ENCODE measurements at places on chromosomes 16 and 17. TPM values are rescaled to one million over a fixed set of nuclear protein-coding genes. Genes with fewer than 3 reads are reported as not detected.

- DNase-seq: no peak
Measured at GRCh38 chr17:43579566-43580140, 33.5 kb upstream of the ETV4 start.

DNA sequence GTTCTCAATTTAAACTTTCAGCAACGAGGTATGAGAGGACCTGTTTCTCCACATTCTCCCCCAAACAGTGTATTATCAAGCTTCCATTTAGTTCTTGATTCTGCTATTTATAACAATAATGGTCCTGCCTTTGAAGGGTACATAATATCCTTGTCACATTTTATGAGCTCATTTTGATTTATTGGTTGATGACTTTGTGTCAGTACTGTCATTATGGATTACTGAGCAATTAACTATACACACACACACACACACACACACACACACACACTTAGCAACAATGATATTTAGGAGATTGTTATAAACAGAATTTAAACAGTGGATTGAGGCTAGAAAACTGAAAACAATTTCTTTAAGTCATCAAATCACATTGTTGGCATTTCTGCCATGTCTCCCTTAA is 7.0 kb downstream of the TMIGD1 start:
- no peak for DNase-seq

DNA sequence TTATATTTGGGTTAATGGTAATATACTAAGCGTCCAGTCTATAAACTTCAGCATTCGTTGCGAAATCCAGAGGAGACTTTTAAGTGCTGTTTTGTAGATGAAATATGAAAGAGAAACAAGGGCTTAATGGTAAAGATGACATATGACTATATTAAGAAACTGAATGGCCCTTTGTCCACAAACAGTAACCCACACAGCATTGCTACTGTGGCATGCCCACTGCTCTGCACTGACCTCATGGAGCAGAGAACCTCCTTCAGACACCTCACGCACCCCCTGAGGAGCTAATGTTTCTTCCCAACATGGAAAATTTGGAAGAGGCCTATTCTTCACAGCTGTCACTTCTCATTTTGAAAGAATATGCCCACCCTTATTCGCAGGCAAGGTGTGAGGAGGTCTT is 26.7 kb downstream of the ASPA start:
- no peak for DNase-seq

SMIM36 gene
- not detected for total RNA-seq

WFIKKN1 gene
- 0.16 TPM for total RNA-seq

DNA sequence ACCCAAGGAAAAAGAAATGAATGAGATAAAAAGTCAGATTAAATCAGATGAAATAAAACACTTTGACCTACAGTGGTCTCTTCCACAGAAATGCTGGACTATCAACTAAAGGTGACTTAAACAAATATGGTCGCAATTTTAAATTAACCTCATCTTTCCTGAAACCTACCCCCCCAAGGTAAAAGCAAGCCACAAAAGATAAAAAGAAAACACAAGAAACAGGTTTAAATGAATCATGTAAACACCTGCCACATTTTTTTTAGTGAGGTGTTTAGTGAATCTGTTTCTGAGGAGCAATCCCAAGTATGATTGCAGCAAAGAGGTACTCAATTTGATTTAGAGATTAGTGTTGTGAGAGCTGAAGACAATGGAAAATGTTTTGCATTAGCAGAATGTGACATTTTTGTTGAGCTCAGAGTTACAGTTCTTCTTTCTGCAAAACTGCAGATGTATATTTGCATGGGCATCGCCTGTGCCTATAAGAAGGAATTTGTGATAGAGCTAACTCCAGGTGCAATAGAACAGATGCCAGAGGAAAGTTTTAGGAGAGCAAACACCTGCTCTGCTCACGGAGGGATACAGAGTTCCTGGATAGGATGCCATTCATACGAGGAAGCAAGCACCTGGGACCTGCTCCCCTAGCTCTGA is 3.4 kb upstream of the MMD start:
- no peak for DNase-seq

MYH3 gene
- 0.43 TPM for total RNA-seq

TPSB2 gene
- 10.0 TPM for total RNA-seq

GRCh38 chr17:77470330-77470786 is 329.6 kb downstream of the SEC14L1 start:
- no peak for DNase-seq

DNA sequence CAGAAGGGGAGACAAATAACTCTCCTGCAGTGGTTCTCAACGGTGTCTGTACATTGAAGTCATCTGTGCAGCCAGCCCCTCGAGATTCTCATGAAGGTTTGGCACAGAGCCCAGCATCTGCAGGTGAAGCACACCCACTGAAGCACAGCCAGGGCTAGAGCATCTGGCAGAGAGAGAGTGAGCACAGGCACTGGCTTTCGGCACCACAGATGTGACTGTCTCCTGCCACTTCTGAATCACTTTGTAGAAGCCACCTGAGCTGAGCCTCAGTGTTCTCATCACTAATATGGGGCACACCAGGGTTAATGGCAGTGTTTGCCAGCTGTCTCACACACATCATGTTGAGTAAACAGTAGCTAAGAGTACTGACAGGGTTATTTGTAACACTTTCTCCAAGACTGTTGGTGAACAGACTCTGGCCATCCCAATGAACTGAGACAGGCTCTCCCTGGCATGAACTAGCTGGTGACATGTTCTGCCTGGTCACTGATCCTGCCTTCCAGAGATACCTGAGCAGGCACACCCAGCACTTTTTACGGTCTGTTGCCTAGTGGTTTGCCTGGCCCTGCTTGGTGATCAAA is 10.9 kb downstream of the HSPB9 start:
- no peak for DNase-seq

DNA sequence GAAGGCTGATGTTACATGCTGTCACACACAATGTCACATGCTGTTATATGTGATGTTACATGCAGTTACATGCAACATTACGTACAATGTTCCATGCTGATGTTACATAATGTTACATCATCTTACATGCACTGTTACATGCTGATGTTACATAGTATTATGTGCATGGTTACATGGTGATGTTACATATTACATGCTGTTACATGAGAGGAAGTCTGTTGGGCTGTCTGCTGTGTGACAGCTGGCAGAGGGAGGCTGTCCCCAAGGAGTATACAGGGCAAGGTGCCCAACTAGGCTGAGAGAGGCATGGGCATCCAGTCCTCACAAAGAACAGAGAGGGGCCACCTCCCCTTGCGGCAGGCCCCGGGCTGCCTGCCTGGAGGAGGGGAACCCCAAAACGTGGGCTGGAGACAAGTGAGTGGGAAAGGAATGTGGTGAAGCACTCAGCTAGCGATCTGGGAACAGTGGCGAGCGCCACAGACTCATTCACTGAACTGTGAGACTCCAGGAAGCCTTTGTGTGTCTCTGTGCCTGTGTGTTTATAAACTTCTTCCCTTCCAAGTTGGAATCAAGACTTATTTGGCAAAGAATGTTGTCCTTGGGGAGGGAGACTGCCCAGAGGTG is 30.6 kb downstream of the TMEM92 start:
- no peak for DNase-seq

MYH8 gene
- total RNA-seq: not detected

GRCh38 chr17:50125420-50125997 is 4.5 kb downstream of the SAMD14 start:
- no peak for DNase-seq

FBXL16 gene
- total RNA-seq: not detected

PIK3R5 gene
- total RNA-seq: 2.8 TPM

- no peak for DNase-seq
Measured at GRCh38 chr16:72590151-72590937, 418.4 kb upstream of the PMFBP1 start.

DNA sequence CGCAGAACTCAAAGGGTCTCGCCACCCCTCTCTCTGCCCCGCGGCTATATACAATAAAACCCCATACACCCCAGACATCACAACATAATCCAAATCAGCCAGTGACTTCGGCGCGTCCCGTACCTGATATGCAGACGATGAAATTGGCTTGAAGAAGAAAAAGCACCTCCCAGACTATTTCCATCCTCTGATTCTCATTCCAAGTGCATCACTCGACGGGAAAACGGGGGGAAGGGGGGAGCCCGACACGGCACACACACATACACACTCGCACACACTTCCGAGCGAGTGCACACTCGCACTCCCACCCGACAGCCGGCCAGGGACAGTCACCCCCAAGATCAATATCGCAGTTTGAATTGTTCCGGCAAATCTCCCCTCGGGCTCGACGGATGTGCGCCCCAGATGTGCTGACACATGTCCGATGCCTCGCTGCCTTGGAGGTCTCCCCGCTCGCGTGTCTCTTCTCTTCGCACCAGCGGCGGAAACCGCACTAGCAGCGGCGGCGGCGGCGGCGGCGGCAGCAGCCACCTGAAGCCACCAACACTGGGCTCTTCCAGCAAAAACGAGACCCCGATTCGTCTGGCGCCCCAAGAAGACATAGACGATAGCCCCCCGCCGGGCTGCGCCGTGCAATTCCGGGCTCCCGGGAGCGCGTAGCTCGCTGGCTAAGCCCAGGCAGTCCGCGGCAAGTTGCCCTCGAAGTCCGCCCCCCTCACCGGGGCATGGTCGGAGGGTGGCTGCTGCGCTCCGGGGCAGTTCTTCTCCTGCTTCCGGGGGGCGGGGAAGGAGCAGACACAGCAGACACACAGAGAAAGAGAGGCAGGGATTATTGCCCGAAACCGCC is 688 bp downstream of the CA10 start:
- DNase-seq: no peak

LGALS9B gene
- not detected for total RNA-seq

- no peak for DNase-seq
Measured at GRCh38 chr16:73840728-73841127, 455.9 kb upstream of the PSMD7 start.

GRCh38 chr17:62085511-62086408 is 20.7 kb upstream of the MED13 start:
- DNase-seq: no peak

GRCh38 chr16:12800817-12801216 is 2.9 kb downstream of the CPPED1 start:
- no peak for DNase-seq

DNA sequence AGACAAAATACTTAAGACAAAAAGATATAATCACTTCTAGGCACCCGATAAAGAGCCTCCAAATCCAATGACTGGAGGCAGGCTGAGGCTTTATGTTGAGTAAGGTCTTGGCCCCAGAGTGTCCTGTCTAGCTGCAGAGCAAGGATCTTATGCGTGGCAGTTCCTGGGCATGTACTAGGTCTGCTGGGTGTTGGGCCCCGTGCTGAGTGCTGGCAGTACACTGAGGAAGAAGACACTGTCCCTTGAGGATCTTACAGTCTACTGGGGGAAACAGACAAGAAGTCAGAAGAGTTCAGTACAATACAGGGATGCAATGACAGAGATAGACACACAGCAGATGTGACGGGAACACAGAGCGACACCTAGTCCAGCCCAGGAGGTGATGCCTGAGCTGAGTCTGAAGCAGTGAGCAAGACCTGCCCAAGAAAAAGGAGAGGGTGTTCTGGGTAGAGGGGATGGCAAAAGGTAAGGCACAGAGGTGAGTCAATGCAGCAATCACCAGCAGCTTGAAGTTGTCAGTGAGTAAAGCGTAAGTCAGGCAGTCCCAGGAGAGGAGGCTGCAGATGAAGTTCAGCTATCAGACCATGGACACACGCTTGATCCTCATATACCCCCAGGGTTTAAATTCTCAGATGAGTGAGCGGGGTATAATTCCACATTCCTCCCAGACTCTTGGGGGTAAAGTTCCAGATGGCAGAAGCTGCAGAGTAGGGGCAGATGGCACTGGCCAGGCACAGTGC is 18.1 kb downstream of the MAP3K14 start:
- no peak for DNase-seq

DNA sequence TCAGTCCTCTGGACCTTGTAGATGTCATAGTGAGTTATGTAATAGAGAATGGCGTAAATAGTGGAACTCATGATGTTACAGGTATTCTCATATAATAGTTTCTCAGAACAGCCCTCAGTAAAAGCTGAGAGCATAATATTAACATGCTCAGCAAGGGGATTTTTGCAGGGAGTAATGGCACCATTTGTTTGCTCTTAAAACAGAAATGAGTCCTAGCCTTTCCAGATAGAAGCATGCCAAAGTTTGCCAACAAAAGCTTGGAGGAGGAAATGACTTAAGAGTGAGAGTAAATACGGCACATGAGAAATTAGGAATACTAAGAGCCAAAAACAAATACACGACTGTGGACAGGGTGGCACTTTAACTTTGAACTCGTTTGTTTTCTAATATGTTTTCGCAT is 198.4 kb downstream of the ANKFN1 start:
- DNase-seq: no peak

- no peak for DNase-seq
Measured at GRCh38 chr16:24381470-24382118, 125.5 kb downstream of the CACNG3 start.

- no peak for DNase-seq
Measured at GRCh38 chr17:78547035-78547434, 30.2 kb downstream of the DNAH17 start.

GRCh38 chr17:31114956-31115555 is 20.3 kb downstream of the NF1 start:
- DNase-seq: no peak

ELMO3 gene
- 0.89 TPM for total RNA-seq

CLDN7 gene
- total RNA-seq: 1.2 TPM

- no peak for DNase-seq
Measured at GRCh38 chr16:17423221-17423620, 47.5 kb downstream of the XYLT1 start.

GRCh38 chr16:2585651-2586081 is 47.8 kb downstream of the PDPK1 start:
- DNase-seq: no peak

DNA sequence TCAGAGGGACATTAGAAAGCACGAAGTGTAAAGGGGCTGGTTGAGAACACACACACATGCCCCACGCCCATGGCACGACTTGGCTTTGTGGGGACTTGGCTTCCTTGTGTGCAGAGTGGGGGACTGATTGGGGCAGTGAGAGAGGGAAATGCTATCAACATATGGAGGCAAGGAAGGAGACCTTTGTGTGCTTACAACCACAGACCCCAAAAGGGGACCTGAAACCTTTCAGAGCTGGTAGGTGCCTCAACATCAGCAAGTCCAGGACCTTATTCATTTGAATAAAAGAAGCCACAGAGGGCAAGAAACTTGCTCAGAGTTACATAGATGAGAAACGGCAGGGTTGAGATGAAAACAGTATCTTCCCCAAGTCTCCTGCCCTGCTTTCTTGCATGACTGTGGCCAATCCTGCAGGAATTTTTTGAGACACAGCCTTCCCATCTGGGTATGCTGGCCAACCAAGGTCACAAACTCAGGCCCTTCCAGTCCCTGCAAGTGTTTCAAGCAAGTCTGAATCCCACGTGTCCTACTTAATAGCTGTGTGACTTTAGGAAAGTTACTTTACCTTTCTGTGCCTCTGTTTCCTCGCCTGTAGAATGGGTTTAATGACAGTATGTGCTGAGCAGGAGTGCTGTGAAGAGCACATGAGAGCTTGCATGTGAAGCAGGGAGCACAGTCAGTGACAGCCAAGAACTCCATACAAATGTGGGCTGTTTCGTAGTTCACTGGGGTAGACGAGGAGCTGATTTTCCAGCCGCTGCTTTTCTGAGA is 26.2 kb downstream of the C16orf78 start:
- no peak for DNase-seq

SLX1A gene
- 7.4 TPM for total RNA-seq

OR3A3 gene
- not detected for total RNA-seq

GRCh38 chr16:50988441-50988840 is 162.6 kb downstream of the SALL1 start:
- DNase-seq: no peak

EVI2A gene
- 3.0 TPM for total RNA-seq

GRCh38 chr16:81261049-81261648 is 22.7 kb downstream of the BCO1 start:
- DNase-seq: no peak

- no peak for DNase-seq
Measured at GRCh38 chr16:27432558-27432957, 30.6 kb downstream of the IL21R start.

HSPB9 gene
- total RNA-seq: 0.11 TPM

- DNase-seq: no peak
Measured at GRCh38 chr16:15865742-15866141, 8.9 kb upstream of the MYH11 start.
